Mesothelial cell of epicardium (in vitro differentiated cells): ENCODE measurements at places on chromosomes 2 and 18. TPM values are rescaled to one million over a fixed set of nuclear protein-coding genes. Genes with fewer than 3 reads are reported as not detected.

Gene REG1A
- not detected in 3 replicates for total RNA-seq

Gene KCNJ13
- 0.35 to 0.60 TPM (median 0.41 TPM) in 3 replicates for total RNA-seq

- DNase-seq = no peak
Observed at GRCh38 chr2:95312543-95313201, 15.5 kb downstream of the KCNIP3 start.

DNA sequence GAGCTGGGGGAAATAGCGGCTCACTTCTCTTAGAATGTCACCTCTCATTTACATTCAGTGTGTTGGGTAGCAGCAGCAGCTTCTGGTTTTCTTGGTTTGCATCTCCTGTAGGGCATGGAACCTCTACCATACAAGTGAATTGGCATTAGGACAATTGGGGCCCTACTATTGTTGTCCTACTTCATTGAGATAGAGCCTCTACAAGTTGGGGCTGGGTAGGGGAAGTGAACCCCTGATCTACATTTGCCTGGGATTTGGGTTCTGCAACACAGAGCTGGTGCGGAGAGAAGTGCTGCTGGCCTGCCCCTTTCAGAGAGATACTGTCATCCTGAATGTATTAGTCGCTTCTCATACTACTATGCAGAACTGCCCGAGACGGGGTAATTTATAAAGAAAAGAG is 391.6 kb upstream of the HS6ST1 start:
- DNase-seq = no peak

Gene COLEC12
- total RNA-seq = 68.7 to 70.5 TPM (median 70.0 TPM) in 3 replicates
